ENCODE measurements at places on chromosomes 12 and 14.

DNA sequence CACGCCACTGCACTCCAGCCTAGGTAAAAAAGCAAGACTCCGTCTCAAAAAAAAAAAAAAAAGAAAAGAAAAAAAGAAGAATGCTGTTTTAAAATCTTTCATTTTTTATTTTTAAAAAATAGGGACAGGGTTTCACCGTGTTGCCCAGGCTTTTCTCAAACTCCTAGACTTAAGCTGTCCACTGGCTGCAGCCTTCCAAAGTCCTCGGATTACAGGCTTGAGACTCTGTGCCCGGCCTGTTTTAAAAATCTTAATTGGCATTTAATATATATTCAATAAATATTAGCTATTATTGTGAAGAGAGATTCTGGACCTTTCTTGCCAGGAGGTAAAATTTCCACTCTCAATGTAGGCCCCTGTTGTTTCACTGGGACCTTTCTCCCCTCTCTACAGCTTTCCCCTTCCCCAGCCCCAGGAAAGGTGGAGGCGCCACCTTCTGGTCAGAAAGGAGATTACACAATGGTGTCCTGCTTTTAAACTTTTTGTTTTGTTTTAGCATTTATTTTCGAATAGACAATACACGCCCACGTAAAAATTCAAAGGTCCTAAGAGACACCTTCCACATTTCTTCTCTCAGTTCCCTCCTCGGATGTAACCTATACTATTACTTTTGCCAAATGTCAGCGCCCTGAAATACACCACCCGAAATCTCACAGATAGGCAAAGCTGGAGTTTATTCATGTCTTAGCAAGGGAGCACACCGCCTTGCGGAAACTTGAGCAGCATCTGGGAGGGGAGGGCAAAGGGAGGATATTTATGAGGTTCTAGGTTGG, 23.8 kb upstream of the PHC1 start:
- DNase-seq: peak; percentile 80

DNA sequence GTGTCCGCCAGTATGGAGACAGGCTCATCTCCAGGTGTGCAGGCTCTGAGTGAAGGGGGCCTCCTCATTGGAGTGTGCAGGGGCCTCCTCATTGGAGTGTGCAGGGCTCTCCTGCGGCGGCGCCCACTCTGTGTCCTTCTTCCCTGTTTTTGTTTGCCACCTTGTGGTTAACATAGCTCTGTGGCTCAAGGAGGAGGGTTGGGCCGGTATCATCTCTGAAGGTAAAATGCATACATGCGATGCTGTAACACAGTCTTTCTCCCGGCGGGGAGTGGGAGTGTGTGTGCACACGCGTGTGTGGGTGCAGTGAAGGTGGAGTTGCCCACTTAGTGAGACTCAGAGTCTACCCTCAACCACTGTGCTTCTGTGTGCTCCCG, 429.4 kb downstream of the ZFP36L1 start:
- DNase-seq: no peak

GRCh38 chr12:119669744-119670472, 2.0 kb downstream of the PRKAB1 start:
- DNase-seq: no peak

DNA sequence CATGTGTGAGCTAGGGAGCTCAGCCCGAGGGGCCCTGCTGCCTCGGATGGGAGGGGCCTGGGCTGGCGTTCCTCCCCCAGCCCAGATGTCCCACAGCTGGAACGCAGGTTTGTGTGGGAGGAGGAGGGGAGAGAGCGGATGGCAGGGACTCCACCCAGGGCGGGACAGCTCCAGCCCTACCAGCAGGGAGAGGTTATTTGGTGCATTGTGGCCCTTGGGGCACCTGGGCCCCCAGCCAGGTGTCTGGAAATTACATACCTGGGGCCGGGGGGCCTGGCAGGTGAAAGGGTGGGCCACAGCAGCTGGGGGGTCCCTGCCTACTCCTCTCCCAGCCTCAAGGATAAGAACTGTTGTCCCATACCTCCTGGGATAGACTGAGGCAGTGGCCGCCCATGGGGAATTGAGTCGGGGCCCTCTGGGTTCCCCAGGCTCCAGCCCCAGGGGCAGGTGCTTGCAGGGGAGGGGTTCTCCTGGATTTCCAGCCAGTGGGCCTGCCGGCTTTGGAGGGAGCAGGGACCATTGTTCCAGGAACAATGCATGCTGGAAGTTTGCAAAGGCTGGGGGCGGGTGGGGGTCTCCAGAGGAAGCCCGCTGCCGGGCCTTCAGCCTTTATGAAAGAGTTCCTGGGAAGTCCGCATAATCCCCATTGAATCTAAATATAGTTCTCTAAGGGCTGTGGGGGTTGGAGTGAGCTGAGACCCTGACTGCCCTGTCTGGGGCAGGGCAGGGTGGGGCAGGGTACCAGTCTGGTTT, 1.2 kb downstream of the KIF26A start:
- DNase-seq: no peak

DNA sequence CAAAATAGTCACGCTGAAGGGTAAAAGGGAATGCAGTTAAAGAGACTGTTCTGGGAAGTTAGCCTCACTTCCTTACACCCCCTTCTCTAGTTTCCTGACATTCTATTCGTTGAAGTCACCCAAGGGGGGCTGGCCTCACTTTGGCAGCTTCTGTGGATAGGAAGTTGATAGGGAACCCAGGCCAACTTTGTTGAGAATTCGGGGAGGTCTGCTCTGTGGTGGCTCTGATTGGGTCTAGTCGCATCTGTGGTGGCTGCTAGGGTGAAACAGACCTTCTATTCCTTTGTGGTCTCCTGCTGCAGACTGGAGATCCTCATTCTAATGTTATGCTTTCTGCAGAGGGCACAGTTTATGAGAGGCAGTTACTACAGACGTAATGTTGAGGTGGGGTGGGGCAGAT, 28.8 kb upstream of the GZMB start:
- no peak for DNase-seq

GRCh38 chr12:85823436-85824180, 12.6 kb downstream of the RASSF9 start:
- no peak for DNase-seq

DNA sequence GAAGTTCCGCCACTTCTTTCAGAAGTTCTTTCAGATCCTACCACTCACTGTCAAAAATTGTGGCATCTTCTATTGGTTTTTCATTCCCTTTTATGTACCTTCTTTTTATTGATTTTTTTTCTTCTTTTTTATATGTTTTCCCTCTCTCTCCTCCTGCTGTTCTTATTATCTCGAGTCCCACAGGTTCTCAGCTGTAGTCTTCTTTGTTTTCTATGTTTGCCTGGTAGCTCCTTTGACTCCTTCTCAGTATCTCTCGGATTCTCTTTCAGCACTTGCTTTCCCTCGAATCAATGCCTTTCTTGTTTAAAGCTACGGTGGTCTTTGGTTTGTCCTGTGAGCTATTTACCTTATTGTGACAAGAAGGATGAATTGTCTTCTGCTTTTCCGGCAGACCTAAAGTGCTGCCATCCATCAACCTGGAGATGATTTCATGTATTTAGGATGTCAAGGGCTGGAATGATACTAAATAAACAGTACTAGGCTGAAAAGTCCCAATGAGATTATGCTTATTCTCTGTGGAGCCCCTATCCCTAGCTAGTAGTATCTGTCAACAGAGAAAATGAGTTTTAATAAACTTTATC, 541.7 kb downstream of the NOVA1 start:
- DNase-seq: no peak

DNA sequence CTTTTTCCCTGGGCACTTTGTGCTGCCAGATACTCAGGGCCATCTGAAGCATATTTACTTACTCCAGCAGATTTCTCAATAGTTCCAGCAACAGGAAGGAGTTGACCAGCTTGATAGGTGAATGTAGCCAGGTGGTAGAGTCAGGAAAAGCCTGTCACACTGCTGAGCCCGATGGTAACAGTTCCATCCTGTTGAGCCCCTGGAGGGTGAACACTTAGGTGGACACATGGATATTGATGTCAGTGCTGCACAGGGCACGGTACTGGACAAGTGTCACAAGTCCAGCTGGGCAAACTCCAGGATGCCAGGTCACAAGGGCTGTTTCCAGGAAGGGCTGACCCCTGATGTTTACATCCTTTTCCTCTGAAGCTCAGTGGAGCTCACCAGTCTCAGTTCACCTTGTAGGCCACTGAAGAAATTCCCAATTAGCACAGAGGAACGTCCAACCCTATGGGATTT, 2.3 kb upstream of the SMOC1 start:
- no peak for DNase-seq

DNA sequence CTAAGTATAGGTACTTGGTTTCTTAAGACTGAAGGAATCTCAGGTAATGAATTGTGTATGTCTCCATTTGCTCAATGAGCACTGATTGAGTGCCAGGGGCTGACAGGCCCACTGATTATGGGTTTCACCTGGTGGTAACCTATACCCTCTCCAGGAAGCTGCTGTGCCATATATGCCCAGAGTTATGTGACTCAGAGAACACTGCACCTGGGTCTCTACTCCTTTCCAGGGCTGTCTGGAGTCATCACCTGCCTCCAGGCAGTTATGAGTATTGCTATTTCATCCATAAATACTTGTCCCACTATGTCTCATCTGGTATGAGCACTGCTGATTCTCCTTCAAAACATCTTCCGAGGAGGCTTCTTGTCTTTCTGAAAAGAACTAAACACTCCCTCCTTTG, 692.9 kb downstream of the BCL11B start:
- DNase-seq: no peak

Data from right forelimb (tissue), 1 donor.